Stimulated activated CD8-positive, alpha-beta memory T cell treated with anti-CD3 and anti-CD28 coated beads, Interleukin-15, amount 100 ng/mL, for 4 hours (primary cell): ENCODE measurements at places on chromosomes 3 and 15.

GRCh38 chr3:158696618-158697017 is 24.2 kb upstream of the LXN start:
- no peak for DNase-seq

DNA sequence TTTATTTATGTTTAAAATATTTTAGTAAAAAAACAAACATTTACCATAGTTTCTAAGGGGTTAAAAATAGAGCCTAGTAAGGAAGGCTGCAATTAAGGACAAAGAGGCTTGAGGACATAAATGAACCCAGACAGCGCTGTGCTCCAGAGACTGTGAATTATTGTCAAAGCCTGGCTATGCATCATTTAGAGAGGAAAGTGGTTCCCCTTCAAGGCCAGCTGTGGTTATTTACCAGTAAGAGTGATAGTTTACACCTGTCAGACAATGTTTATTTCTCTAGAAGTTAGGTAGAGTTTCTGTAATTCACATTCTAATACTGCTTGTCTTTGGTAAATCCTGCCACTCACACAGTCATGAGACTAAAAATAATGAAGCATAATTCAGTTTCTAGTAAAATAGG is 32.4 kb upstream of the PIK3R4 start:
- no peak for DNase-seq

DNA sequence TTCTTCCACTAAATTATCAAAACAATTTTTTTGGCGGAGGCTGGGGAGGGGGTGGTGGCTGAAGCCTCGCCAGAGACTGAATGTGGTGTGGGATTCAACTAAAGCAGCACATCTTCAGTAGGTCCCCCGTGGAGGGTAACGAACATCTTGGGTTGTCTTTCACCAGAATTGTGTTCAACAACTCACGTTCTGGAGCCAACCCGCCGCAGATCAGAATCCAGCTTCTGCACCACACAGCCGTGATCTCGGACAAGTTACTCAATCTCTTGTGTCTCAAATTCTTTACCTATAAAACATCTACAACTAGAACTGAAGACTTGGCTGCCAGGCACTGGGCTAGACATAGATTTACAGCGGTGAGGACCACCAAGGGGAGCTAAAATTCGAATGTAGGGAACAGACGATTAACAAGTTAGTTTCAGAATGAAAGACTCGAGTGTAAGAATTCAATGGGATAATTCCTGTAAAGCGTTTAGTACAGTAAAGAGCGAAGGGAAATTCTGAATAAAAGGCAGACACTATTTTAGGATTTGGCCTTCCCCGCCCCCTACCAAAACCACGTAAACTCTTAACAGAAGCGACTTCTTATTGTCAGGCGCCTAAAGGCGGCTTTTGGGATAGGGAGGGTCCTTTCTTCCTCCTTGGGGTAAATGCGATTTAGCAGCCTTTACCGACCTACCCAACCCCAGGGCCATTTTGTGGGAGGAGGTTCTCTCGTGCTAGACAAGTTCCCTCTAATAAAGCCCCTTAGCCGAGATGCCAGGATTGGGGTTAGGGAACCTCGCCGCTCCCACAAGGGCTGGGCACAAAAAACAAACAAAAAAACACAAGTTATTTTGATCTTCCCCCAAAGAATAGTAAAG is 697 bp upstream of the RAB5A start:
- DNase-seq: no peak

GRCh38 chr3:64658001-64658400 is 29.8 kb downstream of the ADAMTS9 start:
- DNase-seq: no peak

DNA sequence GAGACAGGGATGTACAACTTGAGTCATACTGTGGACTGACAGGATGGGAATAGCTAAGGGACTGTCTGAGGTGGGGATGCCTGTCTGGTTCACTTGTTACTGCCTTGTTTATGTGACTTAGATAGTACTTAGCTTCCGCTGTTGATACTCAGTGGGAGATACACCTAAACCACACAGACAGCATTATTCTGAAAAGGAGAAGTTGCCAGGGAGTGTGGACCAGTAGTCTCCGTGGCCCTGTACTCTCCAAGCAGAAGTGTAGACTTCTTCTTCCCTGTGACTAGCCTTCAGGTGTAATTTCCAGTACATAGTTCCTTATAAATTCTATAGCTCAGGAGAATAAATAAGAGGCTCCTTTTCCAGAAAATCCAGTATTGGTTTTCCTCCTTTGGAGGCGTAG is 5.1 kb downstream of the HIGD2B start:
- no peak for DNase-seq

GRCh38 chr3:179768080-179768479 is 115.2 kb downstream of the USP13 start:
- DNase-seq: no peak

- no peak for DNase-seq
These were observed 38.0 kb downstream of the ARRDC4 start for GRCh38 chr15:97998307-97999071.

DNA sequence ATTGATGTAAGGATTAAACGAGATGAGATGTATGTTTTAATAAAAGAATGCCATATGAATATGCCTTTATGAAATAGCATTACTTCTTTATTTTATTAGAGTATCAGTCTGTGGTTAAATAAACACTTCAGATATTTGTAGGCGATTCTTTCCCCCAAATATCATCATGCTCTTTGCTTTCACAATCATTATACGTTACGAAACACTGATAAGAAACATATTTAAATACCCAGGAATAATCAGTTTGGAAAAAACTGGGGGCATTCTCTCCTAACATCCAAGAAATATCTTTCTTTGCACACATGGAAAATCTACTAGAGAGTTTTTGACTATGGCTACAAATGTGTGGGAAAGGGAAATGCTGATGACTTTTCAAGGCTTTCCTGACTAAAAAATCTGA is 4.4 kb upstream of the PLAAT1 start:
- no peak for DNase-seq

GRCh38 chr15:60871152-60871551 is 357.9 kb downstream of the RORA start:
- no peak for DNase-seq

DNA sequence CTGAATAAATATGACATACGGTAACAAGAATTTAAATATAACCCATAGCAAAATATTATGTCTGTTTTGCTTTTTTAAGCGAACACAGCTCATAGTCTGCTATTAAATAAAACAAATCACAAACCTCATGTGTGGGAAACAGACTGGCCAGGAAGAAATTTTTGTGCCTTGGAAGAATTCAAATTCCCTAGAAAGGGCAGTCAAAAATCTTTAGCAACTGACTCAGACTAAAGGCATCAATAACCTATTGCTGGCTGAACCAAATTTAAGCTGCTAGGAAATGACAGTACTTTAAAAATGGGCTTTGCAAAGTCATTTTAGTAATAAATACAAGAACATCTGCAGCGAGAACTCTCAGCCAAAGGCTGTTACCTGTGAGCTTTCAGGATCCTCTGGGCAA is 151.4 kb downstream of the PLD1 start:
- no peak for DNase-seq

DNA sequence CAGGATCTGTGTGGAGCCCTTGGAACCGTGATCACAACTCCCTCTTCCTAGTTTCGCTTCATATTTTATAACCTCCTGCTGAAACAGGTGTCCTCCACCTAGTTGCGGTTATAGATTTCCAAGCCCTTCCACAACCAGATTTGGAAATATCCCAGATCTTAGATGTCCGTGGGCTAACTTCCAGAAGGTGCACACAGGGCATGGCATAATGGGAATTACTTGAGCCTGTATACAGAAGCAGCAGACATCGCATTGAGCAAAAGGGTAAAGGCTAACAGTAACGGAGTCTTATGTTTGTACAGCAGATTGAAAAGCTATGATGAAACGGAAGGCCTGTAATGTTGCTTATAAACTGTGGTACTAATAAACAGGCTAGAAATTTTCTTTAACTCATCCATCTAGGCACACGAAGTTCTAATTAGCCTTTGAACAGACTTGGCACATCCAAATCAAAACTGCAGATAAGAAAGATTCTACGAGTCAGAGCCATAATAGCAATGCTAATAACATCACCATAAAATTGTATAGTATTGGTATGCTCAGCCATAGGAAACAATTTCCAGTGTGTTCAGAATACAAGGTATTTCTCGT is 1.2 kb upstream of the USF3 start:
- no peak for DNase-seq

GRCh38 chr15:52800828-52801747 is 11.0 kb upstream of the ONECUT1 start:
- DNase-seq: no peak

DNA sequence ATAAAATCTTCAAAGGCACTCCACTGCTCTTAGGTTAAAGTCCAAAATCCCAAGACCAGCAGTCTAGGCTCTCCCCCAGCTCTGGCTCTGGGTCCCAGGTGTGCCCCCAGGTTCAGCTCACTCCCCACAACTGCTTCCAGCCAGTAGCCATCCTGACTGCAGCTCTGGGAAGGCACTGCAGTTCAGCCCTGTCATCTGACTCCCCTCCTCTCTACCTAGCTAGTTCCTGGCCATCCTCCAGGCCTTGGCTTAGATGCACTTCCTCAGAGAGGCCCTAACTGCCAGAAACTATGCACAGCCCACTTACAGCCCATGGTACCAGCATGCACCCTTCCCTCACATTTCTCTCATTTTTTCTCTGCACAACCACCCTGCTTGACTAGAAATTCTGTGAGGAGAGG is 25.5 kb downstream of the TBC1D2B start:
- DNase-seq: no peak

DNA sequence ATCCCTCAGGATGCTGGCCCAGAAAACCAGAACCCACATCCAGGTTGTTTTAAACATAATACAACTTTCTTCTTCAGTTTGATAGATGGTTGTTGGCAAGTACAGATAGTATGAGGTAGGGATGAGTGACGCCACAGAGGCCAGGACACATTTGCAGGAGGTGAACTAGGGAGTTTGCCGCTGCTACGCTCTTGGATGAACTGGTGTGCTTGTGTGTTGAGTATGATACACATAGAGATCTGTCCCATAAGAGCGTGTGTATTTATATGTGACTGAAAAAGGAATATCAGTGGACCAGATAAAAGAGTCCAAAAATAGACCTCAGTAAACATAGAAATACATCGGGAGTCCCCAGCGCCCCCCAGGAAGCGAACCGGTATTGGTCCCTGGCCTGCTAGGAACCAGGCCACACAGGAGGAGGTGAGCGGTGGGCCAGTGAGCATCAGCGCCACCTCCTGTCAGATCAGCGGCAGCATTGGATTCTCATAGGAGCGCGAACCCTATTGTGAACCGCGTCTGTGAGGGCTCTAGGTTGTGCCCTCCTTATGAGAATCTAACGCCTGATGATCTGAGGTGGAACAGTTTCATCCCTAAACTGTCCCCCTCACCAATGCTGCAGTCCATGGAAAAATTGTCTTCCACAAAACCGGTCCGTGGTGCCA is 98.1 kb downstream of the LRRK1 start:
- DNase-seq: no peak

DNA sequence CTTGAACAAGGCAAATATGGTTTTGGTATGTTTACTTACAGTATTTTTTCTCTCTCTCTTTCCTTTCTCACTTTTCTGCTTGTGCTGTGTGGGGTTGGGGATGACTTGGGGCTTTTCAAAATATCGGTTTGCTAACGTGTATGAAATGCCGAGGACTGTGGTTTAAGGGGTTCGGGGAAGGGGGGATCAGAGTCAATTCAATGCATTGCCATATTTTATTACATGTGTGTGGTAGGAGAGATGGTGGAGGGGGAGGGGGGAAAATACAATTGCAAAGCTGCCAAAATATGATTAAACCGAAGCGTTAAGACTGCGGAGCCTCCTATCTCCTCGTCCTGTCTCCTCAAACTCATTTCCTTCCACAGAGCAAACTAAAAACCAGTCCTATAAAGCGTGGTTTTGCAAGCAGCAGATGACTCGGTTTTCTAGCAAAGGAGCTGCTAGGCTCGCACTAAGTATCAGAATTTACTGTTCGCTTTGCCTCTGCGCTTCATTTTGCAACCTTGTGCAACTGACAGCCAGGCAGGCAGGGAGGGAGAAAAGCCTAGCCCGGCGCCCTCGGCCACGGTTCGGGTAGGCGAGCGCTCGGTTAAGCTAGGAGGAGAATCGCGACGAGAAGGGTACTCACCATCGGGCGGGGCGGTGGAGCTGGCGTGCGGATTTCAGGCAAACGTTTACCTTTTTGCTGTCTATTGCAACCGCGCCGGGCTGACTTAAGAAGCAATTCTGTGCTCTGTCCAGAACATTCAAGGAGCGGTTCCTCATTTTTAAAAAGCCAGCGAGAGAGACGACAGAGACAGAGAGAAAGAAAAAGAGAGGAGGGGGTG is 4.0 kb upstream of the NR2F2 start:
- DNase-seq: no peak

DNA sequence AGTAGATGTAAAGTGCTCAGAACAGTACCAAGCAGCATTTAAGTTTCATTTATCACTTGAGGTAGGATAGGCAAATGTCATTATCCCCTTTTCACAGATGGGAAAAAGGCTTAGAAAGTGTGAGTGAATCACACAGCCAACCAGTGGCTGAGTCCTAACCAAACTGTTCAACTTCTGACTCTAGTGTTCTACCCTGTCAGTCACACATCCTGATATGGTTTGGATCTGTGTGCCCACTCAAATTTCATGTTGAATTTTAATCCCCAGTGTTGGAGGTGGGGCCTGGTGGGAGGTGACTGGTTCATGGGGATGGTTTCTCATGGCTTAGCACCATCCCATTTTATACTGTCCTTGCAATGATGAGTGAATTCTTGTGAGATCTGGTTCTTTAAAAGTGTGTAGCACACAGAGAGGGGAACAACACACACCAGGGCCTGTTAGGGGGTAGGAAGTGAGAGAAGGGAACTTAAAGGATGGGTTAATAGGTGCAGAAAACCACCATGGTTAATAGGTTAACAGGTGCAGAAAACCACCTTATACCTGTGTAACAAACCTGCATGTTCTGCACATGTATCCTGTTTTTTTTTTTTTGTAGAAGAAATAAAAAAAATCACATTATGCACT is 304.7 kb downstream of the SUCLG2 start:
- no peak for DNase-seq

- DNase-seq: no peak
These were observed 3.0 kb upstream of the TLNRD1 start for GRCh38 chr15:80997692-80998091.

- DNase-seq: no peak
These were observed 9.9 kb downstream of the ALDH1A3 start for GRCh38 chr15:100889385-100890050.

DNA sequence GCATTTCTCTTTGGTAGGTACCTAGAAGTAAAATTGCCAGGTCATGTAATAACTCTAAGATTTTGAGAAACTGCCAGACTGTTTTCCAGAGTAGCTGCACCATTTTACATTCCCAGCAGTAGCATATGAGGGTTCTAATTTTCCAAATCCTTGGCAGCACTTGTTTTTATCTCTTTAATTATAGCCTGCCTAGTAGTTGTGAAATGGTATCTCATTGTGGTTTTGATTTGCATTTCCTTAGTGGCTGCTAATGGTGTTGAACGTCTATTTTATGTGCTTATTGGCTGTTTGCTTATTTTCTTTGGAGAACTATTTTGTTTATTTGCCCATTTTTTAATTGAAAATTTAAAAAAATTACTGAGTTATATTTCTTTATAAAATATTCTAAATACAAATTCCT is 117.9 kb downstream of the TCF12 start:
- no peak for DNase-seq

DNA sequence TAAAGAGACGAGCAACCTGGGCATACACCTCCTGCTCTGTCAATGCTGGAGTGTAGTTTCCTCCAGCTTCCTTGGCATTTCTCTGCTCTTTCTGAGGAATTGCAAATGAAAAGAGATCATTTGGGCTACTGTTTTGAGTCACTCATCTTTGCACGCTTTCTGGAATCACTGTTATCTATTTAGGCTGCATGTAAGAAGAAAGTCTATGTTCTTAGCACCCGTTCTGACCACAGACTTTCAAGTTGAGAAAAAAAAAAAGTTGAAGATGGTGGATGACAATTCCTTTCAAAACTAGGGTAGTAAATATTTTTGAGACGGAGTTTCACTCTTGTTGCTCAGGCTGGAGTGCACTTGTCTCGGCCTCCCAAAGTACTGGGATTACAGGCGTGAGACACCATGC is 41.3 kb downstream of the SIN3A start:
- DNase-seq: no peak
